CD4-positive, alpha-beta T cell treated with Interleukin-4 for 4 hours (primary cell): ENCODE measurements at places on chromosomes 3 and 15.

- DNase-seq: no peak
These were observed 61.4 kb downstream of the MGLL start for GRCh38 chr3:127760791-127761440.

DNA sequence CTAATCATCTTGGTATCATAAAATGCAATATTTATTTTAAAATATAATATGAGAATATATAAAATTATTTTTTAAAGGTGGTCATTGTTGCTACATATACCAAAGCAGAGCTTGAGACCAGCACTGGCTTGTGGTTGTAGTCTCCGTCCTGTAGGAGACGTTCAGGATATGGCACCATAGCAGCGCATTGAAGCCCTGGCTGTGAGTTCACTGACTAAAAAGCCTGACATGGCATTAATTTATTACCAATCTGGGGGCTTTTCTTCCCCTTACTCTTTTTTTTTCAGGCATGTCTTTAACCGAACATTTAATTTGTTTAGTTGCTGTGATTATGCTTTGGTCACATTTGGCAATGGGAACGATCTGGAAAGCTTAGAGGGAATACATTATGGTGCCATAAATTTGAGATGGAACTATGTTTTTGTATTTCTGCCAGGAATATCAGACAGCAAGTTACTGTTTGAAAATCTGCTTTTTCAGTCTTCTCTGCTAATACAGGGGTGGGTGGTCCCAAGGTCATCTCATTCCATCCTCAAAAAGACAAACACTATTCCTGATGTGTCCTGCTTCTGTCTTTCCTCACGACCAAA lies 108.5 kb downstream of the ZIC4 start:
- no peak for DNase-seq

- no peak for DNase-seq
These were observed 91.9 kb upstream of the SNRPN start for GRCh38 chr15:24862726-24863521.

- peak; percentile 34 for DNase-seq
These were observed 74.6 kb upstream of the SPATA12 start for GRCh38 chr3:56985878-56986277.

DNA sequence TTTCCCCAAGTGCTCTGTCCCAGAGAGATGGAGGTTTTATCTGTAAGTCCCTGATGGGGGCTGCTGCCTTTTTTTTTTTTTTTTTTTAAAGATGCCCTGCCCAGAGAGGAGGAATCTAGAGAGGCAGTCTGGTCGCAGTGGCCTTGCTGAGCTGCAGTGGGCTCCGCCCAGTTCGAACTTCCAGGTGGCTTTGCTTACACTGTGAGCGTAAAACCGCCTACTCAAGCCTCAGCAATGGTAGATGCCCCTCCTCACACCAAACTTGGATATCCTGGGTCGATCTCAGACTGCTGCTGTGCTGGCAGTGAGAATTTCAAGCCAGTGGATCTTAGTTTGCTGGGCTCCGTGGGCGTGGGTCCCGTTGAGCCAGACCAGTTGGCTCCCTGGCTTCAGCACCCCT lies 51.6 kb downstream of the SLC2A2 start:
- DNase-seq: no peak

DNA sequence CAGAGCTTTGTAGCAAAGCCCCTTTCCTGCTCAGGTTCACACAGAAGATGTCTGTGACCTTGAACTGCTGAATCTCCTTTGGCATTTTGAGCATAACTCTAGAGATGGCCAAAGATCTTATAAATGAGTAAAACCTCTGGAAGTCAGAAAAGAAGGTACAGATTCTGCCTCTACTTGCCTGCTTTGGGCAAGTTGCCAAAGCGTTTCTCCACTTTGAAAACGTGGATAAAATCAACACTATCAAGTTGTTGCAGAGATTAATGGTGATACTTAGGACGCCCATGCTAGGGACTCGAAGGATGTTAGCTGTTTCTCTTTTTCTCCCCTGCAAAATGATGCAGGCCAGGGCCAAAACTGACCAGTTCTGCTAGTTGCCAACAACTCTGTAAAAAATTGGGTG lies 68.0 kb upstream of the CMTM7 start:
- no peak for DNase-seq

DNA sequence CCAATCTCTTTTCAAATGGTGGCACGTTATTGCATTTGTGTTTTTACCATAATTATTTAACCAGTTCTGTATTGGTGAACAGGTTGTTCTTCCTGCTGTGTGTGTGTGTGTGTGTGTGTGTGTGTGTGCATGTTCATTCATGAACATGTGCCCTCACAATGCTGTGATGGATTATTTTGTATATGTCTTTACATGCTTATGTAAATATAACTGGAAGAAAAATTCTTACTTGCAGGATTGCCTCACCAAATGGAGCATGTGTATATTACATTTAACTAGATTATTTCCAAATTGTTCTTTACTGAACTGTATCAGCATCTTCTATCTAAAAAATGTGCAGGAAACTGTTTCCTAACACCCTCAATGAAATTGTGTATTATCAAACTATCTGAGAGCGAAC lies 175.2 kb upstream of the ZPLD1 start:
- DNase-seq: no peak

GRCh38 chr15:49185473-49185872 lies 15.4 kb downstream of the GALK2 start:
- DNase-seq: no peak

- DNase-seq: no peak
These were observed 219.9 kb upstream of the PROK2 start for GRCh38 chr3:72004749-72005292.

- DNase-seq: no peak
These were observed 397 bp downstream of the PLXND1 start for GRCh38 chr3:129605922-129606635.

GRCh38 chr15:69311319-69311721 lies 12.6 kb downstream of the PAQR5 start:
- DNase-seq: no peak

DNA sequence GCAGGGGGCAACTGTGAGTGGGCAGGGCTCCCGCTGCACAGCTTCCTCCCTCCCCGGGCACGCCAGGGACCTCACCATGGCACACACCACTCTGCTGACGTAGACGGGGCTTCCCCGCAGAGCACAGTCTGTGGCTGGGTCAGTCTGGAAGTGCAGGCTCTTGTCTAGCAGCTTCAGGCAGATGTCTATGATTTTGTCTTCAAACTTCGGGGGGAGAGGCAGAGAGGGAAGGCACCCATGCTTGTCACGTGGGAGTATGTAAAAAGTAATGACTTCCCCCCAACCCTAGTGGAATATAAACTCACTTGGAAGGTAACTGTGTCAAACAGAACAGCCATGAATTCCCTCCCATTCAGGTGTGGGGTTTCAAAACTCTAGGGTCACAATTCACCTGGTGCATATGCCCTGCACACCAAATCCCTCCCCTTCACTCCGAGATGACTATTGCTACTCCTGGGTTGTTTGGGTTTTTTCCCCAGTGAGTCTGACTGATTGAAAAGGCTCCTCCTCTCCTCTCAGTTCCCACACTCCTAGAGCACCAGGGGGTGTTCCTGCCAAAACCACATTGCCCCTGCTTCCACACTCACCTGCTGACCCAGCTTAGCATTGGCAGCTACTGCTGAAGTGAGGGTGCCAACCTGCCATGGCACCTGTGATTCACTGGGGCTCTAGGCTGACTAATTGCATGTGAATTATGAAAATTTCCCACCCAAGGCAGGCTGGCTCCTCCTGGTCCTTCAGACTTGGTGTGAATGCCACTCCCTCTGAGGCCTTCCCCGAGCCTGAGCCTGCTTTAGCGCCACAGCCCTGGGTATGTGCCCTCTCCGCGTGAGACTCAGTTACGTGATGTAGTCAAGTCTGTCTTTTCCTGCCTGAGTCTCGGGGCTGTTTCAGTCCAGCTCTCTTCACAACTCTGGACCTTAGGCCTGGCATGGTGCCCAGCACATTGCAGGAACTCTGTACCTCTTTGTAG lies 13.0 kb downstream of the TGM5 start:
- peak; percentile 29 for DNase-seq

GRCh38 chr3:66039590-66039887 lies 821 bp upstream of the MAGI1 start:
- no peak for DNase-seq

- DNase-seq: no peak
These were observed 1.3 kb downstream of the SCN5A start for GRCh38 chr3:38648024-38648658.

- no peak for DNase-seq
These were observed 12.5 kb downstream of the PLA2G4B start for GRCh38 chr15:41851167-41851523.

- DNase-seq: no peak
These were observed 34.5 kb upstream of the INSYN1 start for GRCh38 chr15:73787621-73788020.

DNA sequence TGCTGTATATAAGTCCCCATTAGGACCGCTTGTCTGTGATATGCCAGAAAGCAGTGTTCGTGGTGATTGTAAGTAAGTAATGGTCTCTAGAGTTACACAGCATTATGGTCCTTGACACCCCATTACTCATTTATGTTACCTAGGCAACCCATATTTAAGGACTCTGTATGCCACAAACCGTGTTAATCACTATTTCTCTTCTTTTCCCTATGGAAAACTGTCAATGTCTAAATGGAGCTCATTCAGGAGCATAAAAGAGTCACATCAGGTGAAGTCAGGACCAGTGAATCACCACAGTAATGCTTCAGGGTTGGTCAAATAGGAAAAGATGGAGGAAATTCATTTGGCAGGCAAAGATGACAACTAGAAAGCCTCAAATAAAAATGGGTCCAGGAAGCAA lies 146.6 kb upstream of the PEX5L start:
- DNase-seq: no peak

DNA sequence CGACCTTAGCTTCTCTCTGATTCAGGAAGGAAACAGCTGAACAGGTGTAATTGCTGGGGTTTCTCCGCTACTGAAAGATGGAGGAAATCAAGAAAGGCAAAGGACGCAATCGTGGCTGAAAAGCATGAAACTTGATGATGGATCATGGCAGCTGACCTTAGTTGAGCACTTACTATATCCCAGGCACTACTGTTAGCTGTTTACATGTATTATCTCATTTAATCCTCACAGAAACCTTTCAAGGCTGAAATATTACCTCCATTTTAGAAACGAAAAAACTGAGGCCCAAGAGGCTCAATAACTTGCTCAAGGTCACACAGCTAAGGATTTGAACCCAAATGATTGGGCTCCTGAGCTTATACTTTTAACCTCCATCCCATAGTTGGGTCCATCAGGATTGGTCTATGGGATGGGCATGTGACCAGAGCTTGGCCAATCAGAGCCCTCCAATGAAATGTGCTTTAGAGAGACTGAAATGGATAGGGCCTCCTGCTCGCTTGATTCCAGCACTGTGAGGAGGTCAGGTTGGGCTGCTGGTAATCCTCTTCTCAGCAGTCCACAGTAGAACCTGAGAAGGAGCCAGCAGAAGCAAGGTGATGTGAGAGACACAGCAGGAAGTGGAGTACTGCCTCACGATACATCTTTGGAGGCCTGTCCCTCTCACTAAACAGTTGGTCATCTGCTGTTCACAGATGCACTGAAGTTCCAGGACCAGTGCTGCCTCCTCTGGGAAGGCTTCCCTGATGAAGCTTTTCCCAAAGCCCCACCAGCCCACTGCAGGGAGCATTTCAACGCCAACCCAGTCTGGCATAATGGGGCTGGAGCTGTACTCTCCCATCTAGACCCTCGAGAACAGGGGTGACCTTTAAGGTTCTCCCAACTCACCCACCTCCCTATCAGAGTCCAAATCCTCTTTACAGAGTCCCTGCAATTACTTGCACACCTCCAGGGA lies 10.4 kb downstream of the CLN6 start:
- no peak for DNase-seq

- DNase-seq: no peak
These were observed 61.9 kb downstream of the ATP2B2 start for GRCh38 chr3:10443272-10444109.

DNA sequence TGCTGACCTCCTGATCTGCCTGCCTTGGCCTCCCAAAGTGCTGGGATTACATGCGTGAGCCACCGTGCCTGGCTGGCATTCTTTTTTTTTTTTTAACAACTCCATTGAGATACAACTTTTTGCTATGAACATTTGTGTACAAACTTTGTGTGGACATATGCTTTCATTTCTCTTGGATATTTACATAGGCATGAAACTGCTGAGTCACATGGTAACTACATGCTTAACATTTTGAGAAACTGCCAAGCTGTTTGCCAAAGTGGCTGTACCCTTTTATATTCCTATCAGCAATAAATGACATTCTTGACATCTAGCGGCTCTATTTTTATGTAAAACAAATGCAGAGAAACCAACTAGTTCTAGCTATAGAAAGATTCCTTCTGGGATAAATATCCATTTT lies 8.7 kb upstream of the YEATS2 start:
- DNase-seq: no peak

GRCh38 chr3:155598671-155599070 lies 146.2 kb downstream of the PLCH1 start:
- no peak for DNase-seq

GRCh38 chr3:94453864-94454263 lies 391.0 kb downstream of the NSUN3 start:
- DNase-seq: no peak

DNA sequence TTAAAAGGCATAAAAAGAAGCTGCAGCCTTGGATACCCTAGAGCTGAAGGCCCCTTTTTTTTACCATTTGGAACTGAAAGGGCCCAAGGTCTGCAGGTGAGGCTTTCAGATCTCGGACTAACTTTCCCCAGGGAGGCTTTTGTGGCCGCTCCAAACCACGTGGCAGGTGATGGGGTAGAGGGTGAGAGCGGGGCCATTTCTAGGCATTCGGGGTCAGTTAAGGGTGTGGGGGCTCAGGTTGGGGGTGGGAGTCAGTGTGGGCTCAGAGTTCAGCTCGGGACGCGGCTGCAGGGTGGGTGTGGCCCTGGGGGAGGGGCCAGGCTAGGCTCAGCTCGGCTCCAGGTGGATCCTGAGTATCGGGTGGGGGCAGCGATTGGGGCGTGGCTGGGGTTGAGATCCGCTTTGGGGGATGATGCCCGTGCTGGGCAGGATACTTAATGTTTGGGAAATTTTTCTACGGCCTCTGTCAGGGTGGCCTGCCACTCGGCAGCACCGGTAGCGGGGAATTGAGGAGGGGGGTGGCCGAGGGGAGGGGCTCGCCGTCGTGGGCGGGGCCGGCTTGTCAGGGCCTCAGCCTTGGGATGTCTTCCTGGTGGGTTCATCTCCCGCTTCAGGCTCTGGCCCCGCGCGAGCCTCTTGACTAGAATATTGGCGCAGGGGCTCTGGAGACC lies 2.5 kb downstream of the KLF13 start:
- no peak for DNase-seq
